ENCODE measurements at places on chromosomes 2 and 18. TPM values are rescaled to one million over a fixed set of nuclear protein-coding genes. Genes with fewer than 3 reads are reported as not detected.

PAX8 gene
- 0.45 TPM for total RNA-seq

DNA sequence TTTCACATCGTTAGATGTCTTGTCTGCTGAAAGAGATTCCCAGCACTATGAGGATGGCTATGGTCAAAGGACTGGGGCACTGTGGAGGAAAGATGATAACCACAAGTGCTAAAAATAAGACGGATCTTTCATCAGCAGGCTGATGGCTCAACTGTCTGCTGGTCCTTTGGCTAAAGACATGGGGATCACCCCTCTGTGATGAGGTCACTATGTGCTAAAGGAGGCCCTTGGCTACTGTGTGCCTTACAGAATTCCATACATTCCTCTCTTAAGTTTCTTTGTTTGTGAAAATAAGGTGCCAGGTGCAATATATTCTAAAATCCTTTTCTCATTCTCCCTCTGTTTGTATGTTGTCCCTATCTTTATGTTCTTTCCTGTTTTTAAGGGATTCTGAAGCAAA, 39.7 kb upstream of the LYPD6 start:
- no peak for DNase-seq

TANC1 gene
- 58.3 TPM for total RNA-seq

GRCh38 chr2:117980783-117981676, 32.8 kb downstream of the CCDC93 start:
- DNase-seq, result no peak

DNA sequence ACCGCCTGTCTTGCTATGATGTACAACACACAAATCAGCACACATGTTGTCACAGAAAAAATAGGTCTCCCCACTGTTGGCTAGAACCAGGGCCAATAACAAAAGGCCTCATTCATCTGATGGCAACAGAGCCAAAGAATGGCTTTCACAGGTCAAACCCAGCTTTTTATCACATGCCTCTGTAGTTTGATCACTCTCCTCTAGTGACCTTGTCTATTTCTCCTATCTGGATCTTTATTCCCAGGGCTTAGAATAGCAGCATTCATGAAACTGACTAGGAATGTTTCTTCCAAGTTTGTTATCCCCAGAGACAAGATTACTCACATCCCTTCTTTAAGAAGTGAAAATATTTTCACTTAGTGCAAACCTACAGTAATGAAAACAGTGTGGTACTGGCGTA, 285.8 kb upstream of the GYPC start:
- DNase-seq, result no peak

RGPD3 gene
- total RNA-seq, result not detected

DNA sequence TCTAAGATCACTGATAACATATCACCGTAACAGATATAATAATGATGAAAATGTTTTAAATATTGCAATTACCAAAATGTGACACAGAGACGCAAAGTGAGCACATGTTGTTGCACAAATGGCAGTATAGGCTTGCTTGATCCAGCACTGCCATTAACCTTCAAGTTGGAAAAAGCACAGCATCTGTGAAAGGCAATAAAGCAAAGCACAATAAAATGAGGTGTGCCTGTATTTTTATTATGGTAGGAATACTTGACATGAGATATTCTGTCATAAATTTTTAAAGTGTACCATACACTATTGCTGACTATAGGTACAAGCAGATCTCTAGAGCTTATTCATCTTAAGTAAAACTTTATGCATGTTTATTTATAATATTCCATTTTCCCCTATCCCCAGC, 312.2 kb downstream of the PTH2R start:
- no peak for DNase-seq

GRCh38 chr2:170142502-170142901, 35.4 kb upstream of the MYO3B start:
- DNase-seq, result no peak

DNA sequence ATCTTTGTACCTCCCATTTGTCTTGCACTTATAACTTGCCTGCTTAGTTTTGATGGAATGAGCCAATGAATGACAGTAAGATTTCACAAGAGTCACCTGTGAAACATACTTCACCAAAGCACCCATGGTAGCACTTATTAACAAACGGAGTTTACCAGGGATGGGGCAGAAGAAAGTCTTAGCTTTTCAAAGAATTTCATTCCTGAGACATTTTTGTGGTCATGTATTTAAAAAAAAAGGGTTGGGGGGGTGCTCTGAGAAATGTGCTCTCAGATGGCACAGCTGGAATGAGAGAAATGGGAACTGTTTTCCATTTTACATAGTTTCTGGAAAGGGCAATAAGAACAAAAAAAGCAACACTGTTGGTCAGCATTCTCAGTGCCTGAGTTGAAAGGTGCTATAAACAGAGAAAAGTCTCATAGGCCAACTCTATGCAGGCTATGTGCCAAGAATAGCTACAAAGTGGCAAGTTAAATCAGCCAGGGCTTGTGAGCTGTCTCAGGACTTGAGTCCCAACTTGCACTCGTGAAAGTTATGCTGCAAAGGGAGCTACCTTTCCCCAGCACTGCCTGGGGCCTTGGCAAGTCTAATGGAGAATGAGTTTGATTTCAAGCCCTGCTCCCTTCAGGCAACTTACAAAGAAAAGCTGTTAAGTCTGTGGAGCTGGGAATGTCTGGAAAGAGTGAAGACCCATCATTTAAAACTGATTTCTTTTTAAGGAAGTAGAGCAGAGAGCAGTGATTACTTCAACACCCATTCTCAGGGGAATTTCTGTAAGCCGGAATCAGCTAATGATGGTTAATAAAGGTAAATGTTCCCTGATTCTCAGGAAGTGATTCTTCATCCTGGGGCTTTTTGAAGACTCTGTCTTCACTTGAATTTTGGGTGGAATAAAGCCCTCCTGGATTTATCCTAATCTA, 170.6 kb downstream of the SLC8A1 start:
- DNase-seq, result no peak

- peak; percentile 33 for DNase-seq
Observed at GRCh38 chr2:72994282-72994990, 77.1 kb downstream of the SFXN5 start.

LRRTM4 gene
- total RNA-seq, result 2.7 TPM

MAP3K19 gene
- not detected for total RNA-seq

FIGN gene
- total RNA-seq, result 27.8 TPM

GPAT2 gene
- total RNA-seq, result 16.2 TPM

CNDP1 gene
- not detected for total RNA-seq

AQP12A gene
- not detected for total RNA-seq

CCL20 gene
- total RNA-seq, result not detected

DNA sequence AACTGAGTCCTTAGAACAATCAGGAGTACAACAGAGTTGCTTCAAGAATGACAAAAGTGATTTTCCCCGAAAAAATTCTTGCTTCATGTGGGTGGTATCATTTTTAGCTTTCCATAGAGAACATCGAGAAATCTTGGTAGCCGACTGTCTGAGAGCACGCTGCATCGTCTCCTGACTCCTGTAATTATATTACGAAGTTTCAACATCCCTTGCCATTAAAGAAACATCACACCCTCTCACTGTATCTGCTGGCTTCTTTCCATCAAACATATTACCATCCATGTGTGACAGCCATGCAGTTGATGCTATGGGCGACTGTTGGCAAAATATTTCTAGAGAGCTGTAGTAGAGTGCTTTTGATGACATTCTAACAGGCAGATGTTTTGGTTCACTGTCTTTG, 311.2 kb downstream of the CMPK2 start:
- no peak for DNase-seq

DNA sequence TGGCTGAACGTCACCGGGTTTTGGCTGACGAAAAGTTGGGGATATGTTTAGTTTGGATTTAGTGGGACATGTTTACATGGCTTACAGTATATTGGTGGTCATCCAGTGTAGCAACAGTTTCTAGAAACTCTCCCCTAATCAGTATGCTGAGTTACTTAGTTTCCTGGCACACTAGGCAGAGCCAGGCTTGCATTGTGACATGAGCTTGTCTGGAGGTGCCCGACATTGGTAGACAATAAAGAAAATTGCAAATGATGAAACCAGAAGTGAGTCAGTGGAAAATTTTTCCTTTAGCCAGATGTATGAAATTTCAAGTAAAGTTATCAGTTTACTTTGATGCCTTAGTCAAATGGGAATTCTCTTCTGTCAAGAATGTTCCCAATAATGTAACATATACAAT, 276.1 kb downstream of the RDH14 start:
- DNase-seq, result no peak

C2orf92 gene
- total RNA-seq, result 10.3 TPM

IL1A gene
- not detected for total RNA-seq

GRCh38 chr2:180101846-180102245, 94.7 kb upstream of the CWC22 start:
- no peak for DNase-seq

DNA sequence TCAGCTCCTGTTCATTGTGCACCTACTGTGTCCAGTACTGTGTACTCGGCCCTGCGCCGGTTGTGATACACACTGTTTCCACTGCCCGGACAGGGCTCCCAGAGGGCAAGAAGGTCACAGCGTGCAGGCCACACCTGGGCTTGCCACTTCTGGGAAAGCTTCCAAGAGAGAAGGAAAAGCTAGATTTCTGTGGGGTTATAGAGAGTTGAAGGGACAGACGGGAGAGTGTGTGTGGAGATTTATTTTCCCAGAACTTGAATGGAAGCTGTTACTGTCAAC, 3.8 kb upstream of the CNDP1 start:
- DNase-seq, result no peak

DNA sequence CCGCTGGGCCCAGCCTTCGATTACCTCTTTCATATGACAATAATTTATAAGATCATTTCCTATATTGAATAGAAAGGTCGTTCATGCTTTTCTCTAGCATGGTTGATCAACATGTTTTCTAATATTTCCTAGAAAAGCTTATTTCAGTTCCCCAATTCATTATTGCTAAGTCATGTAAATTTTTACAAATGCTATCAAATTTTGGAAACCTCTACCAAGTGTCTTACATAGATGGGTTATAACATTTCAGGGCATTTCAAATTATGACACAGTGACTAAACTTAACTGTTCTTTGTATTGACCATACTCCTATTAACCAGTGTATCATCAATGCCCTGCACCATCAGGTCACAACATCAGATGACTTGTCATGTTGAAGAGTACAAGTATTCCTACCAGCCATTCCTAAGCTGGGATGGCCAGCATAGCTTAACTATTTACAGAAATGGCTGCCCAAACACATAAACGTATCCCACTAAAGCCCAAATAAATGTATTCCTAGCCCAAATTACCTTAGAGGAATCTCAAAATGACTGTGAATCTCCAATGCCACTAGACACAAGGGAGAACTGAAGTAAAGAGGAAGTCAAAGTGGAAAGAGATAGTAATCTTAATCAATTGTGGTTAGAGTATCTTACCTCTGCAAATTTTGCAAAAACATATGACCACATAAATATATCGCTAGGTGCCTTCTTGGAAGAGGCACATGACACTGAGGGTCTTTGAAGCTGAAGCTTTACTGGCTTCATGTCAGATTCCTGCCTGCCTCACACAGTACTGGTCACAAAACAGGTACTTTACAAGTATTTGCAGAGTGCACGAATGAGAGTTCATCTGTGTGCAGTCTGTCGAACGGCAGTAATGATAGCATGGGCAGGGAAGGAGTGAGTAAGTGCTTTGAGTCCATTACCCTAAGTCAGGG, 87.3 kb upstream of the TLK1 start:
- no peak for DNase-seq

LAMA1 gene
- 0.78 TPM for total RNA-seq

- DNase-seq, result no peak
Observed at GRCh38 chr2:240499309-240500301, 58.2 kb downstream of the ANKMY1 start.

CD226 gene
- total RNA-seq, result 3.2 TPM

GRCh38 chr2:223041527-223042109, 10.4 kb upstream of the KCNE4 start:
- DNase-seq, result peak; percentile 91

DNA sequence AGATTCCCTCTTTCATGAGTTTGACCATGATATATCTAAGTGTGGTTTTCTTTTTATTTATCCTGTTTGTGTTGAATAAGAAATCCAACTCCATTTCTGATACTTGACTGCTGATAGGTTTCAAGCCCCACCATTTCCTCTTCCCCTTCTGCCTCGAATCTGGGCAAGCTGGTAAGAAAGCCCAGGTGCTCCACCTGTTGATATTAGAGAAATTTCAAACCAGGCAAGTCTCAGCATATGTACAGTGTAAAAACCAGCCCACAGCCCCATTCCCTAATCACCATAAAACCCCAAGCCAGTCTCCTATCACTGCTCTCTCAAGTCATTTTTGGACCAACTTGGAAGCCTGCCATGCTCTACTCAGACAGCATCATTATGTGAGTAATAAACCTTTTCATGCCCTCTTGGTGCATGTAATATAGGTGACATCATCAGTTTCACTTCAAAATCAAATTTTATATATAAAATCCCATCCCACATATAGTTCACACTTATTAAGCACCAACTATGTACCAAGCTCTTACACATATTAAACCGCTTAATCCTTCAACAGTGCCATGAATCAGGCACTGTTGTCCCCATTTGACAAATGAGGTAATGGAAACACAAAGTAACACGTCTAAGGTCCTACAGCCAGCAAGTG, 46.6 kb downstream of the SMAD2 start:
- DNase-seq, result no peak

DNA sequence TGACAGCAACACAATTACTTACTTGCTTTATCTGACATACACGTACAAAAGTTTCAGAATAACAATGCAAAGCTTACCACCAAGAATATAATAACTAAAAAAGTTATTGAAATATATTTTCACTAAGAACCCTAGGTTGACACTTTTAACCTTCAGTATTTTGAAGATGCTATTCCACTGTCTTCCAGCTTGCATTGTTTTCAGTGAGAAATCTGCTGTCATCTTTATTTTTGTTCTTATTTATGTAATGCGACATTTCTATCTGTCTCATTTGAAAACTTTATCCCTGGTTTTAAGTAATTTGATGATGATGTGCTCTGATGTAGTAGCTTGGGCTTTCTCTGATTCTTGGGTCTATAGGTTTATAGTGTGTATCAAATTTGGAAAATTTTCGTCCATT, 165.0 kb upstream of the SMIM21 start:
- DNase-seq, result no peak

GRCh38 chr18:46028536-46028891, 43.5 kb downstream of the PSTPIP2 start:
- no peak for DNase-seq

DNA sequence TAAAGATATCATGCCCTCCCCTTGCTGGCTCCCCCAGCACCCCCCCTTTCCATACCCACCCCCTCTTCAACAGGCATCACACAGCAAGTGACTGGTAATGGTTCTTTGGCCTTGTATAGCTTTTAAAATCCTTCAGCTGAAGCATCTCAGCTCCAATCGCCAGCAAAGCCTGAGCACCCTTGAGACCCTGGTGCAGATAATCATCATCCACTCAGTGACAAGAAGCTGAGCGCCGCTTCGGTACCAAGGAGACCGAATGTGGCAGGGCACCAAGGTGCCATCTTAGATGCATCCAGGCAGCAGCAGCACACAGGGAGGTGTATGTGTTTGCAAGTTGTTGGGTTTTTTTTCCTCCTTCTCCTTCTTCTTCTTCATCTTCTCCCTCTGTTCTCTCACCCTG, 232.7 kb downstream of the BCL11A start:
- no peak for DNase-seq

GRCh38 chr2:154449951-154450658, 248.4 kb upstream of the KCNJ3 start:
- no peak for DNase-seq

E2F6 gene
- 10.1 TPM for total RNA-seq
